ENCODE measurements at places on chromosomes 2 and 18. TPM values are rescaled to one million over a fixed set of nuclear protein-coding genes. Genes with fewer than 3 reads are reported as not detected.

- DNase-seq: no peak
Observed at GRCh38 chr2:235494716-235495372, 1.0 kb downstream of the AGAP1 start.

GRCh38 chr2:67510745-67511144 lies 113.6 kb downstream of the ETAA1 start:
- DNase-seq: no peak

DNA sequence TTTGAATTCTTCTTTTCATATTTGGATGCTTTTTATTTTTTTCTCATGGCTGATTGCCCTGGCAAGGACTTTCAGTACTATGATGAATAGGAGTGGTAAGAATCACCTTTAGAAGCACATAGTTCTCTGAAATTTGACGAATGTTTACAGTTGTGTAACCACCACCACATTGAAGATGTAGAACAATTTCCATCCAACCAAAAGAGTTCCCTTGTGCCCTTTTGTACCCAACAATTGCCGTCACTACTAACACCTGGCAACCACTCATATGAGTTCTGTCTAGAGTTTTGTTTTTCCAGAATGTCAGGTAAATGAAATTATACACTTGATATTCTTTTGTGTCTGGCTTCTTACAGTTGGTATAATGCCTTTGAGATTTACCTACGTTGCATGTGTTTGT lies 28.7 kb upstream of the SLC16A14 start:
- no peak for DNase-seq

DNA sequence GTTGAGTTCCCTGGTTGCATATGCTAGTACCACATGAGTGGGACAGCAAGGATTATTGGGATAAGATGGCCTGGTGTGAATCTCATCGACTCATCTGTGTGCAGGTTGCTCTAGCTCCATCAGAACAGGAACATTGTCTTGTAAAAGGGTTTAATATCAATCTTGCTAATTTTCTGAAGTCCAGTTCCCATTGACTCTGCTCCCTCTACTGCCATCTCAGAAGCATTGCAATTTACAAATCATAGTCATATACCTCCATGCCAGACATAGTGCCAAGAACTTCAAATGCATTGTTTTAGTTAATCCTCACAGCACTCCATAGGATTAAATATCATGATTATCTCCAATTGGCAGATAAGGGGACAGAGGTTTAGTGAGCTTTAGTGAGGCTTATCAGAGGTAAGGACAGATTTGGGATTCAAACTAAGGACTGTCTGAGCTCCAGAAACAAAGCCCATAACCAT lies 4.8 kb upstream of the STAT4 start:
- DNase-seq: no peak

DNA sequence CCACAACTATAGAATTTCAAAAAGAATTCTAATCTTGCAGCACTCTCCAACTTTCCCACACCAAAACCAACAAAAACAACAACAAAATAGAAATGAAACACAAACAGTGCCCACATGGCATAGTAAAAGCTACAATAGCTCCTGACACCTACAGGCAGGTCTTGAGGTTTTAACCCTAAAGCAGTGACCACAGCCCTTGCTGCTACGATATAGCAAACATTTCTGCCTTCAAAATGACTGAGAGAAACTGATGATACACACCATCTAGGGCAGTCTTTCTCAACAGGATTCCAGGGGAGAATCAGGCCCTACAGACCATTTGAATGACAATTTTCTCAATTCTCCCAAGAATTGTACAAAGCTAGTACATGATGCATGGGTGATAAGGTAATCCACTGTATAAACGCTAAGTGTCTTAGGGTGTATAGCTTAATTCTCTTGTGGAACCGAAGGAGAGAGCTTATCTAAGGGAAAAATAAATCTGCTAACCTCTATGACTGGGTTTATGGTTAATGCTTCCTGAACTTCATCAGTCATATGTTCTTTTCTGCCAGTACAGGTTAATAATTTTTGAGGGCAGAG lies 46.5 kb downstream of the TRAK2 start:
- DNase-seq: no peak

- no peak for DNase-seq
Observed at GRCh38 chr2:8552293-8552801, 129.5 kb upstream of the ID2 start.

DNA sequence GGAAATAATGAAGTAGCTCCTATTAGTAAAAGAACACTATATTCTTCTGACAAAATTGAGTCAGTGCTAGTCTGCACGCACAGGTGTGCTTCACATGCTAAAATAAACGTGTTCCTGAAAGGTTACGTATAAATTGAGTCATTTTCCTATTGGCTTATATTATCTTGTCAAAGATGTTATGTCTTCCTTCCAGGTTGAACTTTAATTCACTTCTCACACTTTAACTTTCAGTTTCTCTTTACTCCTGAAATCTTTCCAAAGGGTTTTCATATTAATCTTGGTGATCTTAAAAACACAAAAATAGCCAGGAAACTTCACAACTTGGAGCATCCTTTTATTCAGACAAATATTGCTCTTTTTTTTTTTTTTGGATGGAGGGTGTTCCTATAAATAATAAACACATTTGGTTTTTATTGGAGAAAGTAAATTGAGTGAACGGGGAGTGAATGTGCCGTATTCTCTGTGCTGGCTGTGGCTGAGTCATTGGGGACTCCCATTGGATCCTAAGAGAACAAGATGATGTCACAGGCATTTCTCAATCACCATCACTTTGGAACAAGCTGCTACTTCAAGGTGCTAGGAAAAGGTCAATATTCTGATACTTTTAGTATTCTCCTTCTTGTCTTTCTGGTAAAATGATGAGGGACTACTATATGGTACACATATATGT lies 150.2 kb upstream of the SPATS2L start:
- DNase-seq: no peak

GRCh38 chr2:217171874-217172273 lies 312.0 kb upstream of the TNP1 start:
- no peak for DNase-seq

DNA sequence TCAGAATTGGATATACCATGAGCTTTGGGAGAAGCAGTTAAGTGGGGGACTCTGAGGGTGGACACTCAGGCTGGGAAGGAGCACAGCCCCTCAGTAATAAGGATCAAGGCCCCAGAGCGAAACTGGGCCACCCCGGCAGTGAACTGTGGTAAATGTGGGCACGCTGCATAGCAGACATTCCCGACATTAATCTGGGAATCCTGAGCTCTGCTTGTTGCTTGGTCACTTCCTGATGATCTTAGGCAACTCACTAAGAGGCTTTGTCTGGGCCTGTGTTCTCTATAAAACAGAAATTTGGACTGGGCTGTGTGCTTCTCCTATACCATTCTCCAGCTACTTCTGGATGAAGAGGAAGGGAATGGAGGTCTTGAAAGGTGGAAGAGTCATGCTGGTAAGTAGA lies 4.8 kb downstream of the TGFBRAP1 start:
- no peak for DNase-seq

DNA sequence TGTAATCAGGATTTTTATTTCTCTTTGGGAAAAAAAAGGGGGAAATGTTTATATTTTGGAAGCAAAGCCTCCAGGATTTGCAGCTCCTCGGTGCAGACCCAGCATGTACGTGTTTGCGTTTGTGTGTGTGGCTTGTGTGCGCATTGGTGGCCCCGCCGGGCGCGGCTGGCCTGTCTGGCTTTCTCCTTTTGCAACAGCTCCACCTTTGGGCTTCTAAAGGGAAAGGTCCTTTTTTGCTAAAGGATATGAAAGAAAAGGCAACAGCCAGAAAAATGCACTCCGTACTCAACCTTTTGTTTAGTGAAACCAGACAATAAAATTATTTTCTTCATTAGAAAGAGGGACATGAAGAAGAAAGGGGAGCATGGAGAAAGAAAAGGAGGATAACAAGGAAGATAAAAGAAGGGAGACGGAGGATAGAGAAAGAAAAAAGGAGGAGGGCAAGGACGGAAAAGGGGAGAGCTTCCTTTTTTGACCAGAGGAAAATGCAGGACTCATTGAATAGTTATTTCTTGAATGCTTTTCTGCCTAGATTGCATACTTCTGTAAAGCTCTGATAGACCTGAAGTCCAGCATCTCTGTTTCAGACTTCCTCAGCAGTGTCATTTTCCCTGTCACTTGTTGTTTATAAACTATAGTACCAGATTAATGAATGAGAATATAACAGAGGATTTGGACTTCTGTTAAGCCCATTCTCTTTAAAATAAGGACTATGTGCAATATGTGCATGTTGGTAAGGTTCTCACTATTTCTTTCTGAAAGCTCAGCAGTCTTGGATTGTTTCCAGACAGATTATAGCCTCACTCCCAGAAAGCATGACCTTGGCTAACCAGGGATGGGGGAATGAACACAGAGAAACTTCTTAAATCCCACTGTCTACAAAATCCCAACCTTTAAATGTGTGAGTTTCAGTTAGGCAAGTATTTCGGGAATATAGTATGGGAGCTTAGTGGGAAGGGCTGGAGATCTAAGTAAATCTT lies 563.1 kb upstream of the PIK3C3 start:
- no peak for DNase-seq

DNA sequence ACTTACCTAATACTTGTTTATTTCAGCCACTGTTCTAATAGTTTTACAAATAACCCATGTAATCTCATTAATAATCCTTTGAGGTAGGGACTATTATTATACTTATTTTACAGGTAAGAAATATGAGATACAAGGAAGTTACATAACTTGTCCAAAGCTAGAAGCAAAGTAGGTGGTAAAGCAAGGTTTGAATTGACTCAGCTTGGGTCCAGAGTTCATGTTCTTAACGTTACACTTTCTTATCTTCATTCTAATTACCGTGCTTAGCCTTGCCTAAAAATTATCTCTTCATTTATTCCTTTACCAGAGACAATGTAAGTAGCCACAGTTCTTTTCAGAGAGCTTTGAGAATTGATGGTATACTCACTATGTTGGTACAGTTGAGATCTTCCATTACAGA lies 743.6 kb downstream of the KCNJ3 start:
- DNase-seq: no peak

GRCh38 chr2:76759634-76760366 lies 762.4 kb downstream of the LRRTM4 start:
- no peak for DNase-seq

- DNase-seq: no peak
Observed at GRCh38 chr2:26743852-26744251, 20.2 kb upstream of the SLC35F6 start.

- no peak for DNase-seq
Observed at GRCh38 chr2:109722026-109722425, 72.1 kb upstream of the RGPD5 start.

- DNase-seq: no peak
Observed at GRCh38 chr18:14767474-14767873, 19.5 kb downstream of the ANKRD30B start.

DNA sequence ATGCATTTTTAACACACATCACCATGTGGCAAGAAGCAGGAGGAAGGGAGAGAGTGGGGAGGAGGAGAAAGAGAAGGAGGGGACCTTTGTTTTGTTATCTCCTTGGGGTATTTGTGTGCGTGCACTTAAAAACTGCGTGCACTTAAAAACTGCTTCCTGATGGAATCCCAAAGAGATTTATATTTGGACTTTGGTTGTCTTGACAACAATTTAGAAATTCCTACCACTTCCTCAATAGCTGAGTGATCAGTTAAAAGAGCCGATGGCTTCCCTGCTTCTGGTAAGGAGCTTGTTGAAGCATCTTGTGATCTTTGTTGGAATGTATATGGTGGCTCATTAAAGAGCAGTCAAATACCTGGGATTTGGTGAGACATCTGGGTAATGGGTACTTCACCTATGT lies 4.5 kb downstream of the RAB31 start:
- DNase-seq: no peak

GRCh38 chr2:16717477-16717876 lies 51.8 kb upstream of the CYRIA start:
- no peak for DNase-seq

DNA sequence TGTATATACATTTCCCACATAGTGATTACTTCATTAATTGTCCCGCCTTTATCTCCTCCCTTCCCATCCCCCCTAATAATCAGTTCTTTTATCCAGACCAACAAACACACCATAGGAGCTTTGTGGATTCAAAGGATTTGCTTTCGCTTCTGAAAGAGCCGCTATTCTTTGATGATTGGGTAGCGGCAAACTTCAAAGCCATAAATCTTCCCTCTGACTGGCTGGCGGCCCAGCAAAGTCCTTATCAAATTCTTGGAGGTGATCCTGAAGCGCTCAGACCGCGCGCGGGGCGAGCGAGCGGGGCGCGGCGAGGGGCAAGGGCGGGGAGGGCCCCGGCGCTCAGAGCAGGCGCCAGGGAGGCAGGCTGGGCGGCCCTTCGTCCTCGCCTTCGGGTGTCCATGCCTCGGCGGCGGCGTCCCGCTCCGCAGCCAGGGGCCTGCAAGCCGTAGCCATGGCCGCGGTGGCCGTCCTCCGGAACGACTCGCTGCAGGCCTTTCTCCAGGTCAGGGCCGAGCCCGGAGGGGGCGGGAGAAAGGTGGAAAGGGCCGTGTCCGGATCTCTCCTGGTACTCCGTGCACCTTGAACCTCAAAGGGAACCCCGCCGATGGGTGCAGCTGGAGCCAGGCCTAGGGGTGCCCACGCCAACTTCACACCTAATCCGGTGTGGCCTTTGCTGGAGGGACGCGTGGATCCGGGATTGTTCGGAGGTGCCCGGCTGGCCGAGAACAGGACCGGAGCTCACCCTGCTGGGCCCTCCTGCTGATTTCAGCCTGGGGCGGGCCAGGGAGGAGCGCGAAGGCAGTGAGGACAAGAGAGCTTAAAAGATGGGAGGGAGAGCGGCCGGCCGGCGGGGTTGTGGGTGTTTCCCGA lies at the start of gene SP5:
TSS of gene SP5 (plus strand) at position 276 of the 870 bp plus-strand sequence. CDS start at position 452, 176 bp downstream.
- DNase-seq: no peak

- no peak for DNase-seq
Observed at GRCh38 chr2:25524507-25524906, 148.9 kb downstream of the DTNB start.

DNA sequence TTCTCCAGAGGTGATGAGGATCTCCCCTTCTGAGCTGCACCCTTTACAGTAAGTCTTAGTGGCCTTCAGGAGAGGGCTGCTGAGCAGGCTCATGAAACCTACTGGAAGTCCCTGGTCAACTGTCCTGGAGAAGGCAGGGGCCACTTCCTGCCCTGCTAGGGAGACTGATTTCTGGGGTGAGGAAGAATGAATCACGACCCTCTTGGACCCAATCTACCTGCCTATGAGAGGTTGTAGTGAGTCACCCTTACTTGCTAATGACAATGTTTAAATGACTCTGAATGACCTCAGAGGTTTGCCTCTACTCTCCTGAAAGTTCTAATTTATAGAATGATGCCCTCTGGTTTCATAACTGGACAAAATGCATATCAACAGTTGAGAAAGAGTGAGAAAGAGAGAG lies 79.4 kb upstream of the FAM136A start:
- no peak for DNase-seq

The ARHGEF4 gene
- polyA plus RNA-seq: 8.0 TPM

The SH2D6 gene
- 0.24 TPM for polyA plus RNA-seq

The SPDYA gene
- polyA plus RNA-seq: 1.7 TPM

The DNAJC5G gene
- 0.75 TPM for polyA plus RNA-seq

The KLHL29 gene
- polyA plus RNA-seq: 10.7 TPM

The DSG4 gene
- not detected for polyA plus RNA-seq

The POTEC gene
- polyA plus RNA-seq: 0.04 TPM

The TUBB8B gene
- polyA plus RNA-seq: not detected

The REG3A gene
- not detected for polyA plus RNA-seq

The GCG gene
- polyA plus RNA-seq: not detected
